ENCODE measurements at places on chromosomes 3 and 15.

- DNase-seq, result no peak
Measured at GRCh38 chr3:27216955-27217552, 152.1 kb downstream of the NEK10 start.

DNA sequence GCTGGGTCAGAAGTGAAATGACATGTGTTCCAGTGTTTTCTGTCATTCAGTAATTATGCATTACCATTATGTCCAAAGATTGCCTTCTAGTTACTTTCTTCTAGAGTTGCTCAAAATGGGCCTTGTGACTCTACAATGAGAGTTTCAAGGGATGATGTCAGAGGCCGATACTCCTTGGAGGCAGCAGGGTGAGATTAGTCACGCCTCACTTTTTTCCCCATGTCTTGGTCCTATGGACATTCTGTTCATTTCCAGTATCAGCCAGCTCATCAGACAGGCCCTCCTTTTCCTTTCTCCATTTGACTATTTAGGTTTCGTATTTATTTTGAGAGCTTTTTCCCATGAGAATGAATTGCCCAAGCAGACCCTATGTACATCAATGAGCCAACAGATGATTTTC lies 17.5 kb downstream of the VGLL3 start:
- DNase-seq, result no peak

DNA sequence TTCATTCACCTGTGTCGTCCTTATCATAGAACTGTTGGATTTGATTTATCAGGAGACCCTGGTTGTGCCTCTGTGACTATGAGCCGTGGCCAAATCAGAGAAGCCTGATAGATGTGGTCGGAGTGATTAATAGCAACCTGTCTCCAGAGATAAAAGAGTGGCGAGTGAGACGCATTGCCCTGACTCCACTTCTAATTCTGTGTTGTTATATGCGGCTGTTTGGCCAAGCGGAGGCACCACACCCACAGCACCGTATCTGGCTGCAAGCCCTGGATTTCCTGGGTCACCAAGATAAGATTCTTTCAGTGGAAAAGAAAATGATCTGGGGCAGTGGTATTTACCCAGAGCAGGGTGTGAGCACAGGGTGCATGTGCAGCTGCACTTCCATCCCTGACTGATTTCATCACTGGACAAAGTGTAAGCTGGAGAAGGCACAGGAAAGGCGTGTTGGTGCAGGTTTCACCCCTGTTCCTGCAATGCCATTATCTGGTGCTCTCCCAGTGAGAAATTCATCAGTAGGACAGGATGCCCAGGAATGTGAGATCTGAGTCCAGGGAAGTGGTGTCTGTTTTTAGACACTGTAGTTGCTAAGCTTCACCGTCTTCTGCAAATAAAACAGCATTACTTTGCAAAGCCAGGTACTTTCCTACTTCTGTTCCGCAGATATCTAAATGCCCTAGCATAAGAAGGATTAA lies 84.6 kb downstream of the CD47 start:
- DNase-seq, result no peak

DNA sequence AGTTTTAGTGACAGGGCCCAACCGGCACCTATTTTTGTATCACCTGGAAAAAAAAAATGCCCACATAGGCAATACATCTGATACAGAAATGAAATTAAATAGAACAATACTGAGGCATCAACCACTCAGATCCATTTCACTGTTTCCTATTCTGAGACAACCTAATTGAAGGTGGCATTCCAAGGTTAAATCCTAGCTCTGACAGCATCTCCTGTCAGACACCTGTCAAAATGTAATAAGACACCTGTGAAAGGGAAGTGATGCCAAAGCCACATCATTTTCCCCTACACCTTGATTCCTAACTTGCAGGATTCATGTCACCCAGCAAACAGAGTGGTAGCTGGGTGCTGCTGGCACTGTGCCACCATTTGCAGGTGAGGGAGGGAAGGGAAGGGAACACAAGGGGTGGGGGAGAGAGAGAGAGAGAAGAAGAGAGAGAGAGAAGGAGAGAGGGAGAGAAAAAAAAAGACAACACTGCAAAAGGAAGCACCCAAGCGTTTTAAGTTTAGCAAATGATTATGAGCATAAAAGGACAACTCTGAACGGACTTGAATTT lies 1044.6 kb upstream of the CFAP20DC start:
- DNase-seq, result no peak

GRCh38 chr3:177098551-177098950 lies 98.7 kb downstream of the TBL1XR1 start:
- DNase-seq, result no peak

GRCh38 chr3:15409239-15409638 lies 18.1 kb downstream of the METTL6 start:
- no peak for DNase-seq

DNA sequence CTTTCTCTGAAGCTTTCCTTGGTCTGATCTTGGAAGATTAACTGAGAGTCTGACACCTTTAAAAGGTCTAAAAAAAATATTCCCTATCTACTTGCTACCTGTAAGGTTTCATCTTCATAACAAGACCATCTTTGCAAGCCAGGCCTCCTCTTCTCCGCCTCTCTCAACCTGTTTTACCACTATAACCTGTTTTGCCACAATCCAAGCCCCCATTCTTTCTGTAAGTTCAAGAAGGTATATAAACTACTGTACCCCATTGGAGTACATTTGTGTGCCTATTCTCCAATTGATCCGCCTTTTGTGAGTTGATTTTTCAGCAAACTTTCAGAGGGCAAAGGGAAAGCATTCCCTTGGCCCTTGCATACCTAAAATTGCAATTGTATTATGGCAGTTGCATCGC lies 319.3 kb upstream of the NECTIN3 start:
- no peak for DNase-seq

GRCh38 chr15:29098652-29099051 lies 171.0 kb downstream of the NSMCE3 start:
- DNase-seq, result no peak

- no peak for DNase-seq
Measured at GRCh38 chr15:41417418-41418195, 712 bp downstream of the RTF1 start.

GRCh38 chr3:186361246-186361761 lies 730 bp downstream of the DGKG start:
- DNase-seq, result no peak

DNA sequence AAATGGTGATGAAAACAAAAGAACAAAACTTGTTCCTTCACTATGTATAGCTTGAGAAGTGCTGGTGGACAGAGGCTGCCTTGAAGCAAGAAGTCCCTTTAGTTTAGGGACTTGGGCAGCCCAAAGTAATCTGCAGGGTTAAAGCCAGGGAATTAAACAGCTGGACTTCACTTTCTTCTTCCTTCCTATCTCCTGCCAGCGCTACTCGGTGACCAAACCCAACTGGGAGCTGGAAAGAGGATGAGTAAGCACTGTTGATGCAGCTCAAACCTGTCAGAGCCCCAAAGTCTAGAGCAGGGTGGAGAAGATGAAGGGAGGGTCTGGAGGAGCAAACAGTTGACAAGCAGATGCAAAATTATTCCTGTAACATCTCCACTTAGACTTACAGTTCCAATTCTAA lies 73.1 kb upstream of the FBN1 start:
- DNase-seq, result no peak

DNA sequence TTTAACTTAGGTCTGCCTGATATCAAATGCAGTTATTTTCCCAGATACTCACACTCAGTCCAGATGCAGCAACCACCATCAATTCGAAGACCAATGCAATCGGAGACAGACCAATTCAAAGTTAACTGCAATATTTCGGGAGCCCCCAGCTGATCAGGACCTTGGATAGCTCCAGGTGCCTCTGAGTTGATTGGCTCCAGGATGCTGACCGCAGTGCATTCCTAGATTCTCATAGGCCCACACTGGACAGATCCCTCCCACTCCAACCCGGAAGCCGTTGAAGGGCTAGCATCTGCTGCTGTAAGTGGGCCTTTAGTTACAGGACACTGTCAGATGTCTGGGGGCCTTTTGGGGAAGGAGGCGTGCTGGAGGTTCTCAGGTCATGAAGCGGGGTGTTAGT lies 89.5 kb upstream of the ATP2B2 start:
- DNase-seq, result peak; percentile 26

DNA sequence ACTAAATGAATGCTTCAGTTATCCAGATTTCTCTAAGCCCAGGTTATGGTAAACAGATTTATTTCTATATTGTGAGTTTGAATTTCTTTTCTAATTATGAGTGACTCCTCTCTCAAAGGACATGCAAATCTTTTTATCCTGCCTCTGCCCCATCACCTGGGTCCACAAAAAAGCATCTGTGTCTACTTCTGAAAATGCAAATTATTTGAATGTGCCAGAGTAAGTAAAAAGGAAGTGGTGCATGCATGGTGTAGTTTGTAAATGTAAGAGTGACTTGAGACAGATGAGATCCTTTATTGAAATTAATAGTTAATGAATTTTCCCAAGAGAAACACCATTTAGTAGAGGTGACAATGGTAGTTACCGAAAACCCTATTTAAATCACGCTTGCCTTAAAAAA lies 26.9 kb downstream of the MCTP2 start:
- DNase-seq, result no peak

Data from activated naive CD4-positive, alpha-beta T cell treated with Interleukin-2 at 50 U/mL for 16 hours (primary cell).